ENCODE measurements at places on chromosomes 7 and 10. TPM values are rescaled to one million over a fixed set of nuclear protein-coding genes. Genes with fewer than 3 reads are reported as not detected.

DNA sequence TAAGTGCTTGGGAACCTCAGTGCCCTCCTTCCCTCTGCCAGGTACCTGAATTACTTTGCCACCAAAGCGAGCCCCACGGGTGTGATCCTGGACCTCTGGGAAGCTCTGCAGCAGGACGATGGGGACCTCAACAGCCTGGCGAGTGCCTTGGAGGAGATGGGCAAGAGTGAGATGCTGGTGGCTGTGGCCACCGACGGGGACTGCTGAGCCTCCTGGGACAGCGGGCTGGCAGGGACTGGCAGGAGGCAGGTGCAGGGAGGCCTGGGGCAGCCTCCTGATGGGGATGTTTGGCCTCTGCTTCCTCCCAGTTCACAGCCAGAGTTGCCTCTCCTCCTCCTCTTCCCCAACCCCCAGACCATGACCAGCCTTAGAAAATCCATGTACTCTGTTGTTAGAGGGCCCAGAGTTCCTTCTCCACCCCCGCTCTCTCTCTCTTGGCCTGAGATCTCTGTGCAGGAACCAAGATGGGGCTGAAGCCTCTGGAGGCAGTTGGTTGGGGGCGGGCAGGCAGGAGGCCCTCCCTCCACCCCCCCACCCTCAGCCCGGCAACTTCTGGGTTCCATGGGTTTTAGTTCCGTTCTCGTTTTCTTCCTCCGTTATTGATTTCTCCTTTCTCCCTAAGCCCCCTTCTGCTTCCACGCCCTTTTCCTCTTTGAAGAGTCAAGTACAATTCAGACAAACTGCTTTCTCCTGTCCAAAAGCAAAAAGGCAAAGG, 19.8 kb upstream of the SLC29A3 start:
- no peak for DNase-seq

Gene TEX47
- total RNA-seq = not detected

DNA sequence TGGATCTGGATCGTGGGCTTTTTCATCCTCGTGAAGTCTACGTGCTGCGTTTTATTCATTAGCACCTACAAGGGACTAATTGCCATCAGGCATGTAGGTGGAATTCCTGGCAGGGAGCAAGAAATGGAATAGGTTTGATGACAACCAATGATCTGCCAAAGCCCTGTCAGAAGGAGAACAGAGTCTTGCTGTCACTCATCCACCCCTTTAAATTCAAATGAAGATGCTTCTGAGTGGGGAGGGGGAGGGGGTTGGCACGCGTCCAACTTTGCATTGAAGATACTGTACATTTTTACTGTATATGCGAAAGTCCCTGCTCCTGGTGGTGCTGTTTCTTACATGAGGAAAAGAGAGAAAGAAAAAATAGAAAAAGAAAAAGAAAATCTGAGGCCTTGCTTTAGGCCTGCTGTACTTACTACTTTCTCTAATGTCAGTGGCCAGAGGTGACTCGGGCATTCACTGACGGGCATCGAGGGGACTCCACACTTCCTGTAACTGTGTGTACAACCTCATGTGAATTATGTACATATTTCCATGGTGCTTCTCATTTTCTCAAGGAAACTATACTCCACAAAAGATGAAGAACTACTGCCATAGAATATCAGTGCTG, 569.1 kb downstream of the INHBA start:
- no peak for DNase-seq

Gene CACUL1
- total RNA-seq = 34.2 TPM
